ENCODE measurements at places on chromosomes 16 and 17.

DNA sequence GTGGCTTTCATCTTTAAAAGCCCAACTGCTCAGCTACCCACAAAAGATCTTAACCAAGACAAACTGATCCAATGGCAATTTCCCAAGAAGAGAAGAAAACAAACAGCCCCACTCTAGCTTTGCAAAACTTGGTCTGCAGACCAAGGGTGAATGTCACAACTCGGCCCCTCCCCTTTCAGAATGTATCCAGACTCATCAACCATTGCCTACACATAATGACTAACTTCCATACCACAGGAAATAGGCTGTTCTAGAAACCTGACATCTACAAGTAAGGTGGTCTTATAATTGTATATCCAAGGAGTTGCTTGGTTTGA, 16.0 kb downstream of the DCUN1D3 start:
- H3K36me3 ChIP-seq = no peaks in the 10 kb centered on the region
- no peaks in the 10 kb centered on the region for H3K27me3 ChIP-seq
- H3K27ac ChIP-seq = no peak overlapping the region
- no peak for DNase-seq
- 0 out of 2 replicates have a peak, but pooled peaks cover 1% of the 10 kb centered on the region for H3K4me1 ChIP-seq

GRCh38 chr17:28807925-28808634, 34.5 kb downstream of the FAM222B start:
- H3K36me3 ChIP-seq = peaks cover 3% of the 10 kb centered on the region
- H3K27me3 ChIP-seq = no peaks in the 10 kb centered on the region
- H3K27ac ChIP-seq = peak overlapping the region; percentile 49
- no peak for DNase-seq

DNA sequence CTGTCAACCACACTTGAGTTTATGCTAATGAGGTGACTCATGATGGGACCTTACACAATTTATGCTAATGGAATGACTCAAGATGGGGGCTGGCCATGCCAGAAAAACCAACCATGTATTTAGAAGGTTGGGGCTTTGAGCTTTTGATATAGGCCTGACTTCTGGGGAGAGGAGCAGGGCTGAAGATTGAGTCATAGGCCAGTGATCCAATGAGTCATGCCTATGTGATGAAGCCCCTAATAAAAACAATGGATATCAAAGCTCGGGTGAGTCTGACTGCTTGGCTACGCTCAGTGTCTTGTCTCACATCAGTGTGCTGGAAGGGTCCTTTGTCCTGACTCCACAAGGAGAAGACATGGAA, 7.3 kb downstream of the MFSD6L start:
- no peak for DNase-seq
- H3K4me3 ChIP-seq = no peak overlapping the region
- H3K27me3 ChIP-seq = no peaks in the 10 kb centered on the region
- no peak overlapping the region for H3K27ac ChIP-seq

GRCh38 chr16:49183911-49184310, 97.7 kb downstream of the CBLN1 start:
- H3K4me1 ChIP-seq = 0 out of 2 replicates have a peak, but pooled peaks cover 2% of the 10 kb centered on the region
- no peaks in the 10 kb centered on the region for H3K36me3 ChIP-seq
- no peak overlapping the region for H3K4me3 ChIP-seq
- H3K27ac ChIP-seq = no peak overlapping the region

DNA sequence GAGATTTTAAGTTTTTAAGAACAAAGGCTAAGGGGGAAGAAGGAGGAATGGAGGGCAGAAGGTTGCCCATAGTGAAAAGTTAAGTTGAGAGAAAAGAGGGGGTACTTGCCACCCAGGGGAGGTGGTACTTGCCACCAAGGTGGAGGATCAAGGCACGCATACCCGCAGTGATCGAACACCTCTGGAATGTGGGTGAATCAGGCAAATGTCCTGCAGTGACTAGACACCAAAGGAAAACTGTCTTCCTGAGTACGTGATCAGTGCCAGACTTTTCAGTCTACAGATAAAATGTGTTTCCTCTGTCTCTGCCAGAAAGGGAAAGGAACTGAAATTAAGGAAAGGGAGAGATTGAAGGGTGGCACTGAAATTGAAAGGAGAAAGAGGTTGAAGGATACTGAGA, 2285.3 kb downstream of the TP53TG3F start:
- DNase-seq = no peak
- no peak overlapping the region for H3K4me3 ChIP-seq
- H3K27ac ChIP-seq = no peak overlapping the region
- no peaks in the 10 kb centered on the region for H3K4me1 ChIP-seq
- no peaks in the 10 kb centered on the region for H3K27me3 ChIP-seq

DNA sequence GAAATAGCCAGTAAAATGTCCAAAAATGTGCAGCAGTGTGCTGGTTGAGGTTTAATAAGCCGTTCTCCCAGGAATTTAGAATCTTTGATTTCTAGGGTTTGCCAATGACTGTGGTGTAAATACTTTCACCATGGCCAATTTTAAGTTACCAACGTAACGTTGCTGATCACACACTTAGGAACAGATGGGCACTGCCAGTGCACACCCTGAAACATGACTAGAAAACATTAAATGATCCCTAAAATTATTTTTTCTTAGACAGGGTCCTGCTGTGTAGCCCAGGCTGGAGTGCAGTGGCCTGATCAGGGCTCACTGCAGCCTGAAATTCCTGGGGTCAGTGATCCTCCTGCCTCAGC, 3.2 kb downstream of the CA5A start:
- no peaks in the 10 kb centered on the region for H3K4me1 ChIP-seq
- H3K36me3 ChIP-seq = no peaks in the 10 kb centered on the region
- H3K4me3 ChIP-seq = no peak overlapping the region
- no peak overlapping the region for H3K27ac ChIP-seq
- DNase-seq = no peak

- H3K27me3 ChIP-seq = no peaks in the 10 kb centered on the region
- H3K4me1 ChIP-seq = peaks cover 2% of the 10 kb centered on the region
- H3K36me3 ChIP-seq = no peaks in the 10 kb centered on the region
- no peak overlapping the region for H3K27ac ChIP-seq
Measured at GRCh38 chr16:87671221-87671620, 68.9 kb downstream of the JPH3 start.

DNA sequence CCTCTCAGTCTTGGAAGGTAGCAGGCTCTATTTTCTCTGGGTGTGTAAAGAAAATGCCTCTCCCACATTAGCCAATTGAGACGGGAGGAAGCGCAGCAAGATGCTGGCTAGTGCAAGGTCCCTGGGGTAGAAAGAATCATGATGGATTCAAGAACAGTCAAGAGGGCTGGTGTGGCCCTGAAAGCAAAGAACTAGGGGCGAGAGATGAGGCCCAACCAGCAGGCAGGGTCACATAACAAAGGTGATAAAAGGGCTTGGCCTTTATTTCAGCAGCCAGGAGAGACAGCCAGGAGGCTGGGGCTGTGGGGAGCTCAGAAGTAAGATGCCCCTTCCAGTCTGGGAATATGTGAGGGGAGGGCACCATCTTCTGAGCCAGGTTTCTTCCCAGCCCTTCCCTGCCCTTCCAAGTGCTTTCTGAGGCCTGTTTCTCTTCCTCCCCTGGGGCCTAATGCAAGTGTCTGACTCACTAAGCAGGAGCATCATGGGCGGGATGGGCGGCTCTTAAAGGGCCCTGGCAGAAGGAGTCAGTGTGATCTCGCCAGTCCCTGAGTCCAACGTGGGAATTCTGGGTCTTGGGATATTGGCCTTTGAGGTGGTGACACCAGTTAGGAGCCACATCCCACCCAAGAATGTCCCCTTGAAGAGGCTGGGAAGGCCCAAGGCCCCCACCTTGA, 3.9 kb upstream of the NLRC5 start:
- H3K27ac ChIP-seq = no peak overlapping the region
- H3K27me3 ChIP-seq = peaks cover 4% of the 10 kb centered on the region
- no peak overlapping the region for H3K4me3 ChIP-seq

DNA sequence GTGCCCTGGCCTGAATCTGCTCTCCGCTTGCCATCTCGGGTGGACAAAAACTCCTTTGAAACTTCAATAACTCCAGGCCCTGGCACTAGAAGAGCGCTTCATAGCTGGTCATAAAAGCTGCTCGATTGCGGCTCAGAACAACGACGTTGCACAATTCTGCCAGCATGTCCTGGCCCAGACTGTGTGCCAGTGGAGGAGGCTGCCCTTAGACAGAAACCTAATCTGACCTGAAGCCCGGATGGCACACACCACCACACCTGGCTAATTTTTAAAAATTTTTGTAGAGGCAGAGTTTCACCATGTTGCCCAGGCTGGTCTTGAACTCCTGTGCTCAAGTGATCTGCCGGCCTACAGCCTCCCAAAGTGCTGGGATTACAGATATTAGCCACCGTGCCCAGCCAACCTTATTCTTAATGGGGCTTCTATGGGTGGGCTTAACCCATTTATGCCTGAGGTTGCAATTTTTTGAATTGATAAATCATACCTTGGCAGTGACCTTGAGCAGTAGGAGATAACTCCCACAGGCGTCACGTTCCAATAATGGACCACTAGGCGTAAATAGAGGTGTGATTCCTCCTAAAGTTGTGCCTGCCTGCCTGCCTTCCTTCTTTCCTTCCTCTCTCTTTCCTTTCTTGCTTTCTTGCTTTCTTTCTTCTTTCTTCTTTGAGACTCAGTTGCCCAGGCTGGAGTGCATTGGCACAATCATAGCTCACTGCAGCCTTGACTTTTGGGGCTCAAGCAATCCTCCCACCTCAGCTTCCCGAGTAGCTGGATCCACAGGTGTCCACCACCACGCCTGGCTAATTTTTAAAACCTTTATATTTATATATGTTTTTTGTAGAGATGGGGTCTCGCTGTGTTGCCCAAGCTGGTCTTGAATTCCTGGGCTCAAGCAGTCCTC, 1.1 kb upstream of the PPL start:
- H3K36me3 ChIP-seq = no peaks in the 10 kb centered on the region
- peaks cover 13% of the 10 kb centered on the region for H3K4me1 ChIP-seq
- H3K4me3 ChIP-seq = no peak overlapping the region
- DNase-seq = no peak

DNA sequence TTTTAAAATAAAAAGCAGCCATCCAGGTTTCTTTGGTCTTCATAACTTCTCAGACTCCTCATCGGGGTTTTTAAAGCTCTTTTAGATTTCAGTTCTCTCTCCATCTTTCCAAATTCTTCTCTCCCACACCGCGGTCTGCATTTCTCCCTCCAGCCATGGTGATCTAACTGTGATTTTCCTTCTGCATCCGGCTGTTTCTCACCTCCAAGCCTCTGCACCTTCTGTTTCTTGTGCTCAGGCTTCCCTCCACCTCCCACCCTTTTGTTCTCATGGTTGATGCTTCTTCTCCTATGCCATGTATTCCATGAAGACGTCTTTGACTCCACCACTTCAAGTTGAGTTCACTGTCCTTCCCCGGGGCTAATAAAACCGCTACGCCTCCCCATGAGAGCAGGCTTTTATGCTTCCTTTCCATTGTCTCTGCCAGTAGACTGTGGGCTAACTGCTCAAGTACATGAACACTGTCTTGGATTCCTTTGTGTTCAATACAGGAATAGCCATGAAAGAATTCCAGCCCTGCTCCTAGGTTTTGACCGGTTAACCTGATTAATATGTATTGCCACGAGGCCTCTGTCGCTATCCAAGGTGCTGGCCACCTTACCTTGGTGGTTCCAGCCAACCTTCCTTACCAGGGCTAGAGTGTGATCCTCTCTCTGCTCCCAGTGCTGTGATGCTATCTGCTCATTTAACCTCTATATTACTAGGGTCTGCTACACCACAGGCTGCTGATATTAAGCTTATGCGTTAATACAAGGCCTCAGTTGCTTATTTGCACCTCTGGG, 625.1 kb downstream of the HS3ST4 start:
- peak; percentile 27 for DNase-seq

GRCh38 chr16:67668495-67669157, 2.0 kb downstream of the C16orf86 start:
- peaks cover 4% of the 10 kb centered on the region for H3K4me1 ChIP-seq
- H3K36me3 ChIP-seq = no peaks in the 10 kb centered on the region
- no peak for DNase-seq
- H3K4me3 ChIP-seq = no peak overlapping the region
- H3K27me3 ChIP-seq = no peaks in the 10 kb centered on the region

DNA sequence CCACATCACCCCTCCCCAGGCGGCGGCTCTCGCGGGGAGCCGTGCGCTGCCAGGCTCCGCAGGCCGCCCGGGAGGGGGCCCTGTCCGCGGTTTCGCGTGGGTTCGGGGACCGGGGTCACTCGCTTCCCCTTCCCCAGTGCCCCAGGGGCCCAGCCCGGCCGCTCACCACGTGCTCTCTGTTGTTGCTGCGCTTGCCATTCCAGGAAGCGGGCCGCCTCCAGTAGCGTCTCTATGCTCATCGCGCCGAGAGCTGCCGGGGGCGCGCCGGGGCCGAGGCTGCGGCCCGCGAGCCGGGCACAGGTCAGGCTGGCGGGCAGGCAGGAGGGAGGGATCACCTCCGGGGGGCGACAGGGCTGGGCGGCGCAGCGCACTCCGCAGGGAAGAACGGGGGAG, 390 bp downstream of the MNT start:
- peaks cover 17% of the 10 kb centered on the region for H3K4me1 ChIP-seq
- H3K27ac ChIP-seq = no peak overlapping the region
- H3K36me3 ChIP-seq = no peaks in the 10 kb centered on the region
- DNase-seq = no peak
- no peaks in the 10 kb centered on the region for H3K27me3 ChIP-seq

DNA sequence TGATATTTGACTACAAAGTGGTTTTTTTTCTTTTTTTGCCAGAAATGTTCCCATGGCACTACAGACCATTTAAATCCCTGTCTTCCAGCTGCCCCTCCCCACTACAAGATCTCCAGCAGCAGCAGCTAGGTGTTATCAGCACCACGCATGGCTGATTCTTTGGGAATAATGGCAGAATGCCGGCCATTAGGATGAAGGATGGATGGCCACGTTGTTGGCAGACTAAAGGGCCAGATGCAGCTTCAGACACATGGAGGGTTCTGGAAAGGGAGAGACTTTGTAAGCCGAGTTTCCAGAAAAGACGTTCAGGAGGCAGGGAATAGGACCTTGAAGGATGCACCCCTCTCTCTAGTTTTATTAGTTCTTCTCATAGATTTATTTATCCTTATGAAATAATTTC, 10.3 kb upstream of the MED9 start:
- no peak overlapping the region for H3K27ac ChIP-seq
- no peak overlapping the region for H3K4me3 ChIP-seq
- DNase-seq = no peak
- no peaks in the 10 kb centered on the region for H3K36me3 ChIP-seq
- H3K4me1 ChIP-seq = no peaks in the 10 kb centered on the region
- no peaks in the 10 kb centered on the region for H3K27me3 ChIP-seq

GRCh38 chr17:70238646-70239045, 69.3 kb downstream of the KCNJ2 start:
- no peak for DNase-seq
- no peaks in the 10 kb centered on the region for H3K27me3 ChIP-seq
- H3K36me3 ChIP-seq = no peaks in the 10 kb centered on the region
- no peaks in the 10 kb centered on the region for H3K4me1 ChIP-seq

- H3K27me3 ChIP-seq = no peaks in the 10 kb centered on the region
- no peaks in the 10 kb centered on the region for H3K36me3 ChIP-seq
- no peak overlapping the region for H3K4me3 ChIP-seq
- no peak overlapping the region for H3K27ac ChIP-seq
Measured at GRCh38 chr17:56074361-56074890, 78.8 kb upstream of the ANKFN1 start.

GRCh38 chr16:17544785-17545184, 74.0 kb upstream of the XYLT1 start:
- no peaks in the 10 kb centered on the region for H3K4me1 ChIP-seq
- DNase-seq = peak; percentile 45
- H3K27me3 ChIP-seq = no peaks in the 10 kb centered on the region
- no peaks in the 10 kb centered on the region for H3K36me3 ChIP-seq
- H3K27ac ChIP-seq = no peak overlapping the region
- H3K4me3 ChIP-seq = no peak overlapping the region

- no peak overlapping the region for H3K27ac ChIP-seq
- DNase-seq = no peak
- H3K36me3 ChIP-seq = peaks cover 2% of the 10 kb centered on the region
- H3K4me1 ChIP-seq = no peaks in the 10 kb centered on the region
Measured at GRCh38 chr16:53453928-53454327, 19.7 kb downstream of the RBL2 start.

- DNase-seq = no peak
- peaks cover 2% of the 10 kb centered on the region for H3K4me1 ChIP-seq
- H3K4me3 ChIP-seq = peak overlapping the region; percentile 100
- no peaks in the 10 kb centered on the region for H3K36me3 ChIP-seq
- no peaks in the 10 kb centered on the region for H3K27me3 ChIP-seq
Measured at GRCh38 chr17:59840329-59841090, 52.2 kb downstream of the TUBD1 start.
